ENCODE measurements at places on chromosomes 4 and X. TPM values are rescaled to one million over a fixed set of nuclear protein-coding genes. Genes with fewer than 3 reads are reported as not detected.

The F8A1 gene
- 18.8 TPM for total RNA-seq

The GPC3 gene
- total RNA-seq, result 106 TPM

The CHRDL1 gene
- 11.6 TPM for total RNA-seq

The NPFFR2 gene
- total RNA-seq, result 7.3 TPM

The C4orf50 gene
- 0.17 TPM for total RNA-seq

The BRS3 gene
- total RNA-seq, result not detected

- no peak for DNase-seq
Measured at GRCh38 chrX:11509786-11510185, 155.9 kb downstream of the ARHGAP6 start.

GRCh38 chrX:20487227-20487626, 220.5 kb upstream of the RPS6KA3 start:
- DNase-seq, result no peak

DNA sequence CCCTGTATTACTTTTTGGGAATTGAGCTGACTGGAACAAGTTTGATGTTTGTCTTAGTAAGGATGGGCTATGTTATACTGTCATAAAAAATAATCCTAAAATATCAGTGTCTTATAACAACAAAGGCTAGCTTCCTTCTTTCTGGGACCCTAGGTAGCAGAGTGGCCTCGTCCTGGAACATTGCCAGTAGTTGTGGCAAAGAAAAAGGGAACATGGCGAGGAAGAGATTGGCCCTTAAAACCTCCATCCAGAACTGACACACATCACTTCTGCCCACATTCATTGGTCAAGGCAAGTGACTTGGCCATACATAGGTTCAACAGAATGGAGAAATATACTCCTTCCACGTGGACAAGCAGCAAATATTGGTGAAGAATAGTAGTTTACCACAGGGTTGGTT, 287.9 kb downstream of the PPP1R2C start:
- DNase-seq, result no peak

DNA sequence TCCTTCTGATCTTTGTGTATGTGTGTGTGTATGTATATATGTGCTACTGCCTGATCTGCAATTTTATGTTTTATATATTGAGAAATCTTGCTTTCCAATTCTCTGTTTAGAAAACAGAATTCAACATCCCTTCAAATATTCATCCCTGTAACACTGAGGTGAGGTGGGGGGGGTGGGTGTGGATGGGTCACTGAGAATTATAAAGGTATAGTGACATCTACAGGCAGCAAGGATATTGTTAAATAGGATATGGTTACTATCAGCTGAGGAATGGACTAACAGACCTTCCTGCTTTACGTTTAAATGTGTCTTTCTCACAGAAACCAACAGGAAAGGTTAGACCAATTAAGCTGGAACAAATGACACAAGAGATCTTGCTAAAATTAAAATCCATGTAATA, 19.0 kb upstream of the MAGEB2 start:
- no peak for DNase-seq

DNA sequence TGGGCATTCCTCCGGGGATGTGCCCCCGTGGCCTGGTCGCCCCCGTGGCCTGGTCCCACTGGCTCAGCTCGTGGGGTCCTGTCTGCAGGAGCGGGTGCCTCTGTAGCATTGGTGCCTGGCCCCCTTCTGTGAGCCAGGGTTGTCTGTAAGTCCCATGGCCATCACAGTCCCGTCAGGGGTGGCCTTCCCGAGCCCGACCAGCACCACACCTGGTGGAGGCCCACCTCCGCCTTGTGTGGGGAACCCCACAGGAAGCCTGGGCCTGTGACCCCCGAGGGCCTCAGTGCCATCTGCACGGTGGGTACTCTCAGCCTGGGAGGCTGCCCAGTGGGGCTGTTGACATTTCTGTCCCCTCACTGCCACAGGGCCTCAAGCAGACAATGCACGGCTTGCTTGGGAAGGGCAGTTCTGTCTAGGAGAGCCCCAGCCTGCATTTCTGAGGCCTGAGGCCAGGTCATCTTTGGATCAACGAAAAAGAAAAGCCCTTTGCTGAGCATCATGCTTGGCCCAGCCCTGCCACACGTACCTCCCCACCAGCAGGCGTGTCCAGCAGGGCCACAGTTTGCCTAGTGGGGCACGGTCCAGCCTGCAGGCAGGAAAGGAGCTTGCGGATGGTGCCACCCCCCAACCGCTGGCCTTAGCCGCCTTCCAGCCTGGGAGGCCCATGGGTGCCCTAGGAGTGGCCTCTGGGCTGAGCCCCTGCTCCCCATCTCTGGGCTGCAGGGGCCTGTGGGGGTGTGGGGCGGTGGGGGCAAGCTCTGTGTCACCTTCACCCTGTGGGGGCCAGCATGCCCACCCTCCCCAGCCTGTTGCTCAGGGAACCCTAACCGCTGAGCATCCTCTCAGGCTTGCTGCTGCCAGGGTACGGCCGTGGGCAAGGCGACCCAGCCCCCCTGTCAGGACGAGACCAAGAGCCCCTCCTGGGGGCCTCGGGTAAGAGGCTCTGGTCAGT, 23.2 kb downstream of the NKX1-1 start:
- no peak for DNase-seq

GRCh38 chrX:125382148-125382628, 62.5 kb downstream of the TEX13C start:
- peak; percentile 35 for DNase-seq

DNA sequence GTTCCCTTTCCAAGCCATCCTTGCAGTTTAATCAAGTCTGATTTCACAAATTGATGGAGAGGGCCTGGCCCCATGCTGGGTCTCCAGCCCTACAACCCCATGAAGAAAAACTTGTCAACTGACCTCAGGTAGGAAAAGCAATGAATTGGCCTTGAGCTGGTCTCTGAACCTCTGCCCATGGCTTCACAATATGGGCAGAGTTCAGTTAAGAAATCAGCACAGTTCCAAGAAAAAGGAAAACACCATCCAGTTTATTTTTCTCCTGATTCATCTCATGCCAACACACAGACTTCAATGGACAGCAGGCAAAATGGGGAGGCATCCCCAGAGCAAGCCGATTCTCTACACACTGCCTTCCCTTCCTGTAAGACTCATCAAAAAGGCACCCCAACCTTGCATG, 3.3 kb downstream of the RIPPLY1 start:
- DNase-seq, result no peak
